ENCODE measurements at places on chromosomes 3 and 15.

- DNase-seq: no peak
Observed at GRCh38 chr3:126570103-126570541, 11.4 kb upstream of the C3orf22 start.

- no peak for DNase-seq
Observed at GRCh38 chr3:151875759-151876158, 2.3 kb downstream of the SUCNR1 start.

DNA sequence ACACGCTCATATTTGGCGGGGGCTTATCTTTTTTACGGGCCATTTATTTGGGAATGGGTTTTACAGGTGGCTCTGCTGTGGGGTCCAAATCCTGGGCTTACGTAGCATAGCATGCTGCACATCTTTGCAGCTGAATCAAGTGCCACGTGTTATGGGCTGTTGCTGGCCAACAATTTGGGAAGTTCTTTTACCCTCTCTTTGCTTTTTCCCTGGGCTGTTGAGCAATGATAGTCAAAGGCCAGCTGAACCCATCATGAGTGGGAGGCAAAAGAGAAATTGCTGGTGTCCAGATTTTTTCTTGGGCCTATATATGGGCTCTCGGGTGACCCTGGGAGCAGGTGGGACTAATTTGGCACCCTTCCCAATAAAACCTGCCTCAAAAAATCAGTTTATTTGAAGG, 209.3 kb upstream of the SATB1 start:
- no peak for DNase-seq

DNA sequence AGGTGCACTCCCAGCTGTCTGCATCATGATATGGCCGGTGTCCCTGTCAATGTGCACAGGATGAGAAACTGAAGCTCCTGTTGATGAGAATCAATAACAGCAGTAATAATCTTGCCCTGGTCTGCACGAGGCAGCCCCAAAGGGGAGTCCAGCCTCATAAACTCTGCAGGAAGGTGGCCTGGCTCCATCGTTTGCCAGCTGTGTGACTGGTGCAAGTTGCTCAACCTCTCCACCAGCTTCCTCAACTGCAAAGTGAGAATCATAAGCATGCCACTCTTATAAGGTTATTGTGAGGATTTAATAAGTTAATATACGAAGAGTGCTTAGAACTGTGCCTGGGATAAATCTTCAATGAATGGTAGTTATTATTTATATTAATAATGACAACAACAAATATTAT, 203.4 kb upstream of the HES1 start:
- no peak for DNase-seq

- no peak for DNase-seq
Observed at GRCh38 chr3:4720316-4721075, 227.3 kb downstream of the ITPR1 start.
